Stimulated activated CD4-positive, alpha-beta T cell treated with anti-CD3 and anti-CD28 coated beads, Interleukin-15, amount 100 ng/mL, for 48 hours (primary cell): ENCODE measurements at places on chromosomes 5 and 9.

DNA sequence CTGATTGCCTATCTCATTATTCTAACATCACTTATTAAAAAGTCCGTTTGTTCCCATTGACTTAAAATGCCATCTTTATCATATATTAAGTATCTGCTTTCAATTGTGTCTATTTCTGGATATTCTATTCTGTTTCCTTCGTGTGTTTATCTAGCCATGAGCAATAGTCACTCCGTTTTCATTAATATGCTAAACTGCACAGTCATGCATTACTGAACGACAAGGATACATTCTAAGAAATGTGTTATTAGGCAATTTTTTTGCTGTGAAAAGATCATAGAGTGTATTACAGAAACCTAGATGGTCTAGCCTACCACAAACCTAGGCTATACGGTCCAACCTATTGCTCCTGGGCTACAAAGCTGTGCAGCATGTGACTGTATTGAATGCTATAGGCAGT is 482.9 kb downstream of the IRX1 start:
- no peak for DNase-seq

GRCh38 chr5:50766462-50766861 is 100.0 kb downstream of the PARP8 start:
- DNase-seq: no peak

- DNase-seq: no peak
Observed at GRCh38 chr9:72292256-72292682, 72.7 kb downstream of the ZFAND5 start.

- DNase-seq: no peak
Observed at GRCh38 chr9:97632248-97632984, 752 bp downstream of the TSTD2 start.

GRCh38 chr9:127586096-127586495 is 26.0 kb upstream of the STXBP1 start:
- DNase-seq: no peak

DNA sequence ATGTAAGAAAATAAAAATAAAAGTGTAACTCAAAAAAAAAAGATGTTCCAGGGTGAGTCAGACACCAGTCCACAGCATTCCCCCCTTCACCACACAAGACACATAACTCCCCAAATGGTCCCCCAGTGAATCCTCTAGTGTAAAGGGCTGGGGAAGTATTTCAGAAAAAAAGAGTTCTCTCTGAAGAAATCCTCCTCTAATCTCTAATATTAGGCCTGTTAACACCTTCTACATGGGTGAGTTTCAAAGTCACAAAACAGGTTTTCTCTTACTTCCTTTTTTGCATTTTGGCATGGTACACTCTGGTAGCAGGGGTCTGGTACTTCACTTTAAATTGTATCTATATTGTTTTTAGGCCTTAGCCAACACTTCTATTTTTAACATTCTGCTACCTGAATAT is 28.2 kb downstream of the RNF145 start:
- no peak for DNase-seq

DNA sequence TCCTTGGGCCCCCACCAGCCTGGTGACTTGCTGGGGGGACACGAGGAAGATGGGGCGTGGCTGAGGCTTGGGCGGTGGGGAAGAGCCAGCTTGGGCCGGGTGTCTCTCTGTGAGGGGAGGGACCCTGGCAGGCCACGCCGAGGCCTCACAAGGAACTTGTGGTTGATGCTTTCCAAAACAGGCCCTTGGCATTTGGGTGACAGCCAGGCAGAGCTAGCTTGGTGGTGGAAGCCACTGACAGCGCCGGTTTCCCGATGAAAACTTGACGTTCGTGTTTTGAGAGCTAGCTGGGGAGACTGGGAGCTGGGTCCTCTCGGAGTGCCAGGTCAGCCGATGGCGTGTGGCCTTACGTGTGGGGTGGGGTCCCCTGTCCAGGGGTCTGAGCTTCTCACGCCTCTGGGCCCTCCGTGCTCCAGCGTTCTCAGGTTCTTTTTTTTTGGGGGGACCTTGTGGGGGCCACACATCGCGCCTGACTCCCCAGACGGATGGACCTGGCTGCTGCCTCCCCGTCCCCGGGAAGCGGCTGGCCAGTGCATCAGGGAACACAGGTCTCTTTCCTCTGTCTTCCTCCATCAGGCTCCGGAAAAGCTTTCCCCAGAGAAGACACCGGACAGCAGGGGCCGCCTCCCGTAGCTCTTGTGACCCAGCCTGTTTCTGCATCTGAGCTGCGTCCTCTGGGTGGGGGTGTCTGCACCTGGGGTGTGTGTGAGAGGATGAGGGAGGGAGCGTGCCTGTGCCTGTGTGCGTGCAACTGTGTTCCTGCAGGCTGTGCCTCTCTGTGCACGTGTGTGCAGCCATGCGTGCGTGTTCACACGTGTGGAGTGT is 129.3 kb upstream of the LPCAT1 start:
- no peak for DNase-seq

GRCh38 chr5:153372425-153373129 is 117.9 kb upstream of the GRIA1 start:
- DNase-seq: no peak

DNA sequence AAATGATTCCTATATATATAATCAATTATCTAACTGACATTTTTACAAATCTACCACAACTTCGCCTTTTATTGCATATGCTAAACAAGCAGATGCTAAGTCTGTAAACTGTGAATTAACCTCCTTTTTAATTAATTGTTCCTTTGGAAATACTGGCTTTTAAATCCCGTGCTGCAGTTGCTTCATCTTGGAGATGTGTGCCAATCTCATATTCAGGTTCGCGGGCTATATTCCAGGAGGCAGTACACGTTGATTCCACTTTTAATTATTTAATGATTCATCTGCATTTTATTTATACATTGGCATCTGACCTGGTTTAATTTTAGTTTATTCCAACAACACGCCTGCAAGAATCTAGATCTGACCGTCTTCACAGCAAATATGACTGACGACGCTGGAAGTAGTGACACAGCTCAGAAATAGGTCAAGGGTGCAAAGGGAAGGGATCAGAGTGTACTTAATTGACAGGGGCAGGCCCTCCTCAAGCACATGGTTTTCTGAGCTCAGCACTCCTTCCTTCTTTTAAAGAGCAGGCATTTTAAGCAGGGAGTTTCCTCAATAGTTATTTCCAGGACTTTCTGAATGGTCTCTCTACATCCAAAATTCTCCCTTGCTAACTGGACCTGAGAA is 125.2 kb downstream of the GLIS3 start:
- DNase-seq: no peak

DNA sequence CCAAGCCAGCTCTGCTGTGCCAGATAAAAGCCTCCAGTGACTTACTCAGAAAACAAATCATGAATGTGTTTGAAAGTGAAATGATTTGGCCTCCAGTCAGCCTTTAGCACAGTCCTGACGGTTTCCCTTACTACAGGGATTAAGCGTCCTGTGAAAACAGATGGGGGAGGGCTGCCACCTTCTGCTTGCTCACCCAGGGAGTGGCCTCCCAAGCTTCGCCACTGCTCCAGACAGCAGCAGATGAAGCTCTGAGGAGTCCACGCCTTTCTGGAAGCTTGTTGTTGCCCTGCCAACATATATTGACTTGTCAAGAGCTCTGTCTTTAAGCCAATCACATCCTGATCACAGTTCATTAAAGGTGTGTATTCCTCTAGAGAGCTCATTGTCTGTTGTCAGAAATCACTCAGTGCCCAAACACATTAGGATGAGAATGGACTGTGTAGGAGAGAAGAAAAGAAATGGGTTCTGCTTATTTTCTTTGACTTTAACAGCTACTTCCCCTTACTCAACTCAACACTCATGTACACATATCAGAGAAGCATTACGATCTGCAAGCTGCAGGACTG is 4.9 kb upstream of the FYB1 start:
- no peak for DNase-seq

DNA sequence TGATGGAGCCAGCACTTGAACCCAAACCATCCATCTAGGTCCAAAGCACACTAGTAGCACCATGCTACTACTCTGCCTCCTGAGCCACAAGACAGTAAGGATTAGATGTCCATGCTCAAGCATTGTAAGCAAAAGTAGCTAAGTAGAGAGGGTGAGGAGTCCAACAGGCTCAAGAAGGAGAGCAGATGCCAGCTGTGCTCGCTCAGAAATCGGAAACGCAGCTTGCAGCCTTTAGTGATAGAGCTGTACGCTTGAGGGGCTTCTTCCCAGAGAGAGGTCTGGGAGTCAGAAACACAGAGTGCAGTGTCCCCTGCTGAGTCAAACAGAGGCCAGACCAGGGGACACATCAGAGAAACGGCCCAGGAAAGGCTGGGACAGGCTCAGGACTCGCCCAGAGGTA is 32.7 kb upstream of the GABRP start:
- no peak for DNase-seq
